Caki2 (cell line): ENCODE measurements at places on chromosomes 5 and 9.

GRCh38 chr5:175658299-175659145 is 651 bp downstream of the HRH2 start:
- DNase-seq = no peak

DNA sequence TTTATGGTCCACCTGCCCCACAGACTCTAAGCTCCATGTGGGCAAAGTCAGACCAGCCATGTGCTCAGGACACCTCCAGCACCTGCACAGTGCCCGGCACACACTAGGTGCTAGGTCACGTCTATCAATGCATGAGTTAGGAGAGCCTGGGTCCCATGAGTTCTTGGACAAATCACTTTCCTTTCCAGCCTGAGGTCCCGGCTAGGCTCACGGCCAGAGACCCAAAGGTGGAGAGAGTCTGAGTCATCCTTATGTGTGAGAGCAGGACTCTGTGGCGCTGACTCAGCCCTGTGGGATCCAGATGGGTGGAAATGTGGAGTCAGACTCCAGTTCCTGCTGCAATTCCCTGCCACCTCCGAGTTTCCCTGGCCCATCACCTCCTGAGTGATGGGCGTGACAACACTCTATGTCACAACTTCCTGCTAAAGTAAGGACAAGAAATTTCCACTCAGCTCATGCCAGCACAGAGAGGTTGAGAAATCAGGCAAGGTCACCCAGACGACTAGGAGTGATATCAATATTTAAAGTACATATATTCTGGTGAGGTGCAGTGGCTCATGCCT is 2.5 kb upstream of the ST6GALNAC4 start:
- DNase-seq = peak; percentile 97

GRCh38 chr5:2165203-2165602 is 282.5 kb upstream of the IRX4 start:
- no peak for DNase-seq

DNA sequence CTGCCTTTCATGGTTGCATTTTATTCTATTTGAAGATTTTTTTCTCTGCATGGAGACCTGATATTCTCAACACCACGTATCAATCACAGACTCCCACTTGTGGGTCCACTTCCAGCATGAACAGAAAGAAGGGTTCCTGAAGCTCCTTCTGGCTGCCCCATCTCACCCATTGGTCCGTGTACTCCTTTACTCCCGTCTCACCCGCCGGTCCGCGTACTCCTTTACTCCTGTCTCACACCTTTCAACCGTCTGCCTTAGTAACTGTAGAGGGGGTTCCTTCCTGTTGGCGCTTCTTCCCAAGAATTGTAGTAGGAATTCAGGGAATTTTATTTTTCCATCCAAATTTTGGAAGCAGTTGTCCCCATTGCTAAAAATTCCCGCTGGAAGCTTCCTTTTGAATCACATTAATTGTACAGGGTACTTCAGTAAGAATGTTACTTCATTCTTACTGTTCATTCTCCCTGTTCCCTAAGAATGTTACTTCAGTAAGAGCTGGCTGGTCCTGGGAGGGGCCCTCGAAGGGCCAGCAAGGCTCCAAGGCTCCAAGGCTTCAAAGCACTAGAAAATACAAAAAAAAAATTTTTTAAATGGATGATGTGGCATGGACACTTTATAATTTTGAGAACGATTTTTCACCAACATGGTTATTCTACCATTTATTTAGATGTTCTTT is 3.9 kb upstream of the LPCAT1 start:
- DNase-seq = no peak

- DNase-seq = peak; percentile 18
These were observed 577.4 kb downstream of the ISL1 start for GRCh38 chr5:51960617-51961121.

GRCh38 chr9:135770203-135770535 is 68.2 kb downstream of the KCNT1 start:
- no peak for DNase-seq

DNA sequence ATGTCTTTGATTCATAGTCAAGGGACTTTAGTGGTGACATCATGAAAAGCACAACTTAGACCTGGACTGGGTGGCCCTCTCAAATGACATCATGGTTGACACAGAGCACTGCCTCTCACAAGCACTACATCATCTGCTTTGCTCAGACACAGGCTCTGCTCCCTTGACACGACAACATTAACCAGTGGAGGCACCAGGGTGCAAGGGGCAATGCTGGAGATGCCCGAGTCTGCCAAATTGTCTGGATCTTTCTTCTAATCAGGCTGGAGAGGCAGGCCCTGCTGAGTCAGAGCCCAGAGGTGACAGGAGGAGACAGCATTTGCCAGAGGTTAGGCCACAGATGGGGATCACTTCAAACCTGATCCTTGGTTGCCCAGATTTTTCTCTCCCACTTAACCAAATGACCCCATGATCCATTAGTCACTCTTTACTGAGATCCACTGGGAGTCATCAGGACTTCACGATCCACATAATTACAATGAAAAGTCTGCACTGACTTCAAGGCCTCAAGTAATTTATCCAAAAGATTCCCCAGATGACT is 174.4 kb downstream of the SLIT3 start:
- peak; percentile 30 for DNase-seq

- peak; percentile 41 for DNase-seq
These were observed 213.5 kb downstream of the DENND1A start for GRCh38 chr9:123716339-123716945.

DNA sequence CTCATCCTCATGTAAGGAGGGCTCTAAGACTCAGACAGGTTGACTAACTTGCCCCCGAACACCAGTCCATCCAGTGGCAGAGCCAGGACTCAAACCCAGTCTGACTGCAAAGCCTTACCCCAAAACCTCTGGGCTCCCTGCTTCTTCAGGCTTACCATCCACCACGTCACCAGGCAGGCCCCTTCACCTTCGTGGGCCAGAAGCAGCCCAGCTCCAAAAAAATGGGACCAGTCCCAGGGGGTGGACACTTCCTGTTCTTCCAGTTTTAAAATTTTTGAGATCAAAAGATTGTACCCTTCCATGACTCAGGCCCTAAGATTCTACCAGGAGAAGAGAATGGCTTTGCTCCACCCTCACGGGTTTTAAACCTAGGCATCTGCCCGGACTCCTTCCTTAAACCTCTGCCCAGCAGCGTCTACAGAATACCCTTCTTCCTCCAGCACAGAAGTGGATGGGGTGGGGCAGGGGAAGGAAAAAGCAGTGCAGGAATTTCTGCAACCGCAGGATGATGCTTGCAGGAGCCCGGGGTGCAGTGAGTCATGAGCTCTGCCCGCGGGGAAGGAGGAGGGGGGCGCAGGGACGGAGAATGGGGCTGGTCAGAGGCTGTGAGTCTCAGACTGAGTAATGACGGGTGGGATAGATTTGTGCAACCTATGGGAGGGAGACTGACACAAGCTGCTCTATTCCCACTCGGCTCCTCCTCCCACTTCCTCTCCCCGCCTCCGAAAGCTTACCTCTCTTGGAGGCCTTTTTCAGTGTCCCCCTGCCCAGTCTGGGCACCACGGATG is 50.4 kb upstream of the STXBP1 start:
- DNase-seq = peak; percentile 98

DNA sequence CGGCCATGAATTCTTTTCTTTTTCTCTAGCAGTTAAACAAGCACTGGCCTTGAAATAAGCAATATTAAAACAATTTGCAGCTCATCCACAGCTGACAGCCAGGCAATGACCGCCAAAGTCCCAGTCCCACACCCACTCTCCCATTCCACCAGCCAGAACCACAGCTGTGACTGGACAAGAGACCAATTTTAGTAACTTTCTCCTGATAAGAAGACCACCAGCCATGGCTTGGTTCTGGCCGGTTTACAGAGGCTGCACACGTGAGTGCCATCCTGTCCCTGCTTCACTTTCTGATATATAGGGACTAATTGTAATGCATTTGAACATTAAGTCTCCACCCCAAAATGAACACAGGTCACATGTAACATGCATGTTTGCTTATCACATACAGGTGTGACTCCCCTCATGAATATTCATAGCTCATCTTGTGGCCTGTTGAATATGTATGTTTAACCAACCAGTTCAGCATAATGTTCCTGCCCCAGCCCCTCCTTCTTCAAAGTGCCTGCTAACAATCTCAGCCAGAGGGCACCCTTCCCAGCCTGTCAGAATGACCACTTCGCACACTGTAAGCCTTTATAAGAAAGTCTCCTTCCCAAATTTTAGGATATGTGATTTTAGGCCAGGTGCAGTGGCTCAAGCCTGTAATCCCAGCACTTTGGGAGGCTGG is 23.9 kb upstream of the FANCC start:
- DNase-seq = no peak

DNA sequence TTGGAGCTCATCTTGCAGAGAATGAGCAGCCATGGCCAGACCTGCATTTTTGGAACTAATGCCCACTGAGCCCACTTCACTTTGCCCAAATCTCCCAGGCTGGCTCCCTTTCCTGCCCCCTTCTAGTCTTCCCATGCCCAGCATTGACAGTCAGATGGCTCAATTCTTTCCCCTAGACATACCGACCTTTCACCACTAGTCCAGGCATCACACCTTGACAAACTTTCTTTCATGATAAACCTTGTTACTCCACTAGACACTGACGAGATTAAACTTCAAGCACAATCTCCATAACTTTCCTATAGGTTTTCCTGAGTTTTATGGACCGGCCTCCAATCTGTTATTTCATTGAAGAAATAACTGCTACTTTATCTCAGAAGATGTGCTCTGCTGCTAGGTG is 47.8 kb upstream of the RAI14 start:
- DNase-seq = no peak

DNA sequence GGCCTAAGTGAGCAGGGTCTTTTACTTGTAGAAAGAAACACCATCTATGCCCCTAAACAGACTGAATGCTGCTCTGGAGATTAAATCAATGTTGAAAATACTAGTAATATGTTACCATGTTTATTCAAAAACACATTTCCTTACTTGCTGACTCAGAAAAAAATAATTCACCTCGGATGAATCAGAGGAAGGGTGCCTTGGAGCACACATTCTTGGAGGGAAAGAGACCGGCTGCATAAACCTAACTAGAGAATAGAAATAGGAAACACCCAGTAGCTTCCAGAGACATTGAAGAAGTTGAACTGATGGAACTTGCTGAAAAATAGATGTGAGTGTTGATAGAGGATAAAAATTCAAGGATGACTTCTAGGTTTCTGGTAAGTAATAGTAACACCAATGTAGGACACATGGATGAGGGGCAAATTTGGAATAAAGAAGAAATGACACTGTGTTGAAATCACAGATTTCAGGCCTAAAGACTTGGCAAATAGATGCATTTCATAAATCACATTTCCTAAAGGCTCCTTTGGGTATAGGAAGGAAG is 76.9 kb upstream of the MINAR2 start:
- peak; percentile 9 for DNase-seq

DNA sequence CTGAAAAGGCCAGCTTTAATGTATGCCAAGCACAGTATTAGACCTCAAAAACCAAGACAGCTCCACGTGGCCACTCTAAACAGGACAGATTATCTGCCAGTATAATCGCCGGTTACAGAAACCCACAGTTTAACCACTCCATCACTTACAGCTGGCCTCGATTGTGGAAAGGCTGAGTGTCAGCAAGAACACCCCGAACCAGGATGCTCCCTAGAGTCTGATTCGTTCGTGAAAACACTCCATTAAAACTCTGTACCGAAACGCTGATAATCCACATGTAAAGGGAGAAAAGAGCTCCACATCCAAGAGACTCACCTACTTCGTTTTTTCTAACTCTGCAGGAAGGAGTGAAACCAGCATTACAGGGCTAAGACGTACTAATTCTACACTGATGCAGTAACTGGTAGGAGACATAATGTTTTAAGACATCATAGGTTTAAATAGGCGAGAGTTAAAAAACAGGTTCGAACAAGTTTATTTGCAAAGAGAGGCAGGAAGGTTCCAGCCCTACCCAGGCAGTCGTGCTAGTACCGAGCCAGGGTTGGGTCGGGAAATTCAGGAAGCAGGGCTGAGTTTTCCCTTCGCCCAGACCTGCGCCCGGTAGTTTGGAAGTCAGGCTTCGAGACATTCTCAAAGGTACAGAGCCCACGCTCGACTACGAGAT is 949 bp downstream of the SERINC5 start:
- no peak for DNase-seq

GRCh38 chr5:16271851-16272250 is 92.3 kb upstream of the MARCHF11 start:
- DNase-seq = no peak

DNA sequence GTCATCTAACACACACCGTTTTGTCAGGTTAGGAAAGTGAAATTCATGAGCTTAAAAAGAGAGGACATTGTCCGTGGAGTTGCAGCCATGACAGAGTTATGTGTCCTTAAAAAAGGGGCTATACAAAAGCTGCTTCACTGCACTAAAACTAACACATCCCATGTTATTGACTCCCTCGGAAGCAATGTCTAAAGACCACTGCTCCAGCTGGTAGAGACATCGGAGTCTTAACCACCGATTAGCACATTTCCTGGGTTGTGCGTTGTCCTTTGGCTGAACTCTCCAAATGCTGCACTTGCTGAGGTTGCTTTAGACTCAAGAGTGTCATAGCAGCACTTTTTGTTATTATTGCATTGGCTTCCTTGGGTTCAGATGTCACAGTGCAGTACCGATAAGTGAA is 128.3 kb upstream of the C9orf72 start:
- DNase-seq = no peak
